ENCODE measurements at places on chromosomes 2 and 18.

GRCh38 chr2:164747783-164748433, 93.7 kb downstream of the COBLL1 start:
- H3K4me1 ChIP-seq = no peaks in the 10 kb centered on the region
- no peak for DNase-seq
- no peaks in the 10 kb centered on the region for H3K27me3 ChIP-seq
- no peak overlapping the region for H3K27ac ChIP-seq
- H3K4me3 ChIP-seq = no peak overlapping the region
- no peaks in the 10 kb centered on the region for H3K36me3 ChIP-seq

- DNase-seq = no peak
- H3K27ac ChIP-seq = no peak overlapping the region
- H3K4me3 ChIP-seq = no peak overlapping the region
- peaks cover 7% of the 10 kb centered on the region for H3K27me3 ChIP-seq
- H3K36me3 ChIP-seq = no peaks in the 10 kb centered on the region
Measured at GRCh38 chr2:107757223-107757622, 69.5 kb upstream of the RGPD4 start.

- H3K4me1 ChIP-seq = peaks cover 45% of the 10 kb centered on the region
- peak overlapping the region; percentile 11 for H3K27ac ChIP-seq
- H3K4me3 ChIP-seq = no peak overlapping the region
- DNase-seq = no peak
Measured at GRCh38 chr2:234414596-234414995, 82.3 kb downstream of the ARL4C start.

GRCh38 chr2:26274058-26274613, 29.4 kb downstream of the HADHB start:
- no peak for DNase-seq
- H3K27me3 ChIP-seq = no peaks in the 10 kb centered on the region
- H3K4me3 ChIP-seq = no peak overlapping the region
- H3K4me1 ChIP-seq = no peaks in the 10 kb centered on the region

GRCh38 chr2:121205321-121205942, 79.6 kb downstream of the TFCP2L1 start:
- no peaks in the 10 kb centered on the region for H3K36me3 ChIP-seq
- DNase-seq = no peak
- no peaks in the 10 kb centered on the region for H3K4me1 ChIP-seq
- H3K27ac ChIP-seq = no peak overlapping the region

DNA sequence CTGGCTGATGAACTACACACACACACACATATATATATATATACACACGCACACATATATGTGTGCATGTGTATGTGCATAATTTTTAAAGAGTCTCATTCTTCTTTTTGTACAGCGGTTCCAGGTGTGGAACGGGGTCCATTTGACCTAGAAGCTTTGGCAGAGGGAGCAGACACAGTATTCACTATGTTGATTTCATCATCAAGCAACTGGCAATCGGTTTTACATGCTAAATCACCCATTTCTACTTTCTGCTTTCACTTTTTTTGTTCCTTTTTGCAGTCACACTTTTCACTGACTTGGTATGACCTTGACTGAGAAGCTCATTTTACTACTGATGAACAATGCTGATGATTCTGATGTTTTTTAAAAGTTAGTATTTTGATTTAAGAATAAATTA, 63.0 kb upstream of the PGAP1 start:
- DNase-seq = no peak
- H3K4me3 ChIP-seq = no peak overlapping the region
- H3K27ac ChIP-seq = peak overlapping the region; percentile 8
- H3K27me3 ChIP-seq = no peaks in the 10 kb centered on the region
- H3K4me1 ChIP-seq = peaks cover 47% of the 10 kb centered on the region
- peaks cover 87% of the 10 kb centered on the region for H3K36me3 ChIP-seq

GRCh38 chr2:76599732-76600368, 889.1 kb upstream of the GCFC2 start:
- no peaks in the 10 kb centered on the region for H3K27me3 ChIP-seq
- no peak overlapping the region for H3K27ac ChIP-seq
- no peak for DNase-seq
- H3K4me1 ChIP-seq = no peaks in the 10 kb centered on the region
- H3K36me3 ChIP-seq = no peaks in the 10 kb centered on the region
- no peak overlapping the region for H3K4me3 ChIP-seq

- peak; percentile 40 for DNase-seq
- no peak overlapping the region for H3K4me3 ChIP-seq
- H3K4me1 ChIP-seq = peaks cover 2% of the 10 kb centered on the region
- H3K36me3 ChIP-seq = no peaks in the 10 kb centered on the region
- no peak overlapping the region for H3K27ac ChIP-seq
Measured at GRCh38 chr2:219560037-219560892, 11.1 kb downstream of the OBSL1 start.
